Esophagus squamous epithelium (tissue), 5 donors: ENCODE measurements at places on chromosomes 5 and 9.

DNA sequence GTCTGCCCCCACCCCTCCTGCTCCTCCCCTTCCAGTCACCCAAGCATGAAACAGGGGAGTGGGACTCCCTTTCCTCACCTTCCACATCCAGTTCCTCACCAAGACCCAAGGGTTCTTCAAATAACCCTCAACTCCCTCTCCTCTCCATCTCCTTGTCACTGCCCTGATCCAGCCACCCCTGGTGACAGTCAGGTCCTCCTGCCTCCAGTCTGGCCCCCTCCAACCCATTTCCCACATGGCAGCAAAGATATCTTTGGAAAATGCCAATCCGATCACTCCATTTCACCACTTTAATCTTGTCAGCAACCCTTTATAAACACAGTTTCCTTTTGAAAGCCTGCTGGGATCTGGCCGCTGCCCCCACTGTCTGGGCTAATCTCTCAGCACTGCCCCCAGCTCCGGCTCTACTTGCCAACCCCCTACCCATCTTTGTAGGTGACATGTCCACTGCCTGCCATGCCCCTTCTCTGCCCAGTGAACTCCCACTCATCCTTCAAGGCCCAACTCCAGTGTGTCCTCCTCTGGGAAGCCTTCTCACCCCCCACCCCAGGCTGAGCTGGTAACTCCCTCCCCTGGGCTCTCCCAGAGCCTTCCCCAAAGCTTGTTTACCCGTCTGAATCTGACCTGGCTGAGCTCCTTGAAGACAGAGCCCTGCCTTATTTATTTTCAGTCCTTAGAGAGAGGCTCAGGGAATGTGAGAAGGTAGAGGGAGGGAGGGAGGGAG is 781 bp upstream of the MYOZ3 start:
- no peak for DNase-seq

DNA sequence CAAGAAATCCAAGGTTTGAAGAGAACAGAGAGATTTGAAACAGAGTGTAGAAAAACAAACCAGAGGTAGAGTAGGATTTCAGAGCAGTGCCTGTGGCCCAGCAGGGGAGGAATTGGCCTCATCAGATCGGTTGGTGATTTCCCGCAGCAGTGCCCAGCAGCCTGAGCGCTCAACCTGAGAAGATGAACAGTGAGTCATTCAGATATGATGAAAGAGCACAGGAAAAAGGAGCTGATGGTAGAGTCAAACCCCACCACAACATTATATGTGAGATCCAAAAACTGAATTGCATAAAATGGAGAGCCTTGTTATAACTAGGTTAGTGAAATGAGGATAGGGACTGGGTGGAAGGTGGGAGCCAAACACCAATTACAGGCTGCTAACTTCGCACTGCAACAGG is 248.9 kb downstream of the PIK3R1 start:
- no peak for DNase-seq

DNA sequence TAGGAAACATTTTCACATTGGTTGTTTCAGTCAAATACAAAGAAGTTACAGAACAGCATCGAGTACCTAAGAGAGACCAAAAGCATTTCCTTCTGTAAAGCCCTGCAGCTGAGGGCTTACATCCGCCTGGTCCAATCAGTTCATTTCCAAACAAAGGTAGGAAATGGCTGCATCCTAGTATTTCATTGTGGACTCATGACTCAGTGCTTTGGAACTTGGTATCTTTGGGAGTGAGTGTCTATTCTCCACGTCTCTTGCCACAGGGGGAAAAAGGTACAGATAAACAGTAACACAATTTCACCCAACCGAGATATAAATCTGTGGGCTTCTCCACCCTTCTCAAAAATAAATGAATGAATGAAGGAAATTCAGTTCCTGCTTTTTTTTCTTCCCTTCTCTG is 75.4 kb downstream of the NFIB start:
- no peak for DNase-seq

DNA sequence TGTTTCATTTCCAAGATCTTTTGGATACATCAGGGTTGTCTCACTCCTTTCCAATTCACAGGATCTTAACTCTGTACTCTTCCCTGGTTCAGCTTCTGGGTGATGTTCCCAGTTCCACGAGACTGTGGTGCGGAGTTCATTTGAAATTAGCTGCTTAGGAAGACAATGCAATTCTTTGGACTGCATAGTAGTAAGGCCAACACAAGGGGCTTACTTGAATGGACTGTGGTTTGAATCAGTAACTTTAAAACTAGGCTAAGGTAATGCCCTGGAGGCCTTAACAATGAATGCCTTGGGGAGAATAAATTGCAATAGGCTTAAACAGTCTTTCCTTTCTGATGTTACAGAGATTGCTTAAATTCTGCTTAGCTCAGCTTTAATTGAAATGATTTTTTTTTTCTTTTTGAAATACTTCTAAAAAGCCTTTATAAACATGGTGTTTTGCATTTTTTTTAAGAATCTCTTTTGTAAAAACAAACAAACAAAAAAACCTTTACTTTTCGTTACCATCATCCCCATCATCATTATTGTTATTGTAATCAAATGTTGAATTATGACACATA is 133.8 kb upstream of the MEF2C start:
- no peak for DNase-seq

GRCh38 chr5:123207081-123207537 is 118.1 kb downstream of the PRDM6 start:
- no peak for DNase-seq

DNA sequence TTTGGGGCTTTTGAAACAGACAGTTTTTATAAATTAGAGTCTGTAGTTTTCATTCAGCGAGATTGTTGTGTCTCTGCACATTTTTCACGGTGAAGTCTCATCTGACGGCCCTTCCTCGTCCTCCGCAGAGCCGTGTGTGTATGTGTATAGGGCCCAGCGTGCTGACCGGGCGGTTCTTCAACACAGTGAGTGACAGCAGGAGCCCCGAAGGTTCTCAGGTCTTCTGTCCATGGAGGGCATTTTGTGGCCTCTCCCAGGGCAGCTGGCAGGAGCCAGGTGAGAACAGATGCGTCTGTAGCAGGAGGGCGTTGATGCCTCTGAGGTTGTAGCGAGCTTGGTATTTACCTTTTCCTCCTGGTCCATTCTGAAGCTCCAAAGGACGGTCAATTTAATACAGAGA is 116.0 kb upstream of the LPCAT1 start:
- no peak for DNase-seq

GRCh38 chr9:131500377-131500776 is 2.3 kb upstream of the POMT1 start:
- DNase-seq = no peak

- DNase-seq = no peak
Measured at GRCh38 chr5:14608169-14608568, 26.6 kb downstream of the OTULINL start.

GRCh38 chr9:94779693-94780290 is 53.3 kb downstream of the AOPEP start:
- DNase-seq = no peak

- no peak for DNase-seq
Measured at GRCh38 chr9:82036086-82036485, 47.5 kb downstream of the SPATA31D1 start.

DNA sequence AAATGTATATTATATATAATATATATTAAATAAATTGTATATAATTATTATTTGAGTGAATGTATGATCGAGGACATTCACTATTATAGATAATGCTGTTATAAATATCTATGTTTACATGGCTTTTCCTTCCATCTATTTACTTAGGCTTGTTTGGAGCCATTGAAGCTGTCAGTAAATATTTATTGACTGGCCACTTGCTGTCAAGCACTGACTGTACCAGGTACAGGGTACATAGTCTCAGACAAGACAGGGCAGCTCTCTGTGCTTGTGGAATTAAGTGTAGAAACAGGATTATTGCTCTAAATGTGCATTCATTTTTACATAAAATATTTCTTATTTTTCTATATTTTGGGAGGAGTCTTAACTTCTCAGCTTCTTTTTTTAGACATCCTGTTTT is 16.4 kb downstream of the FAXDC2 start:
- DNase-seq = no peak

DNA sequence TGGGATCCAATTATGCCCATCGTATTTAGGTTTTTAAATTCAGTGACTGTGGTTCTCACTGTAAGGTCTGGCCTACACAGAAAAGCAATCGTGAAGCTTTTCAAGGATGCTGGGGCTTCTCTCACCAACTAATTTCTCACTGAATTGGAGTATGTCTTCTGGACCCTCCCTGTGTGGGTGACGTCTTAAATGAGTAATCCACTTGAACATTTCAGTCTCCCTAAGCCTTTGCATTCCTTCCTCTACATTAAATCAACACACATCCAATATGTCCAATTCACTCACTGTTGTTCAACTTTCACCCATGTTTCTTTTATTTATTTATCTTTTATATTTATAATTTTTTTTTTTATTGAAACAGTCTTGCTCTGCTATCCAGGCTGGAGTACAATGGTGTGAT is 12.5 kb upstream of the BTF3 start:
- no peak for DNase-seq

DNA sequence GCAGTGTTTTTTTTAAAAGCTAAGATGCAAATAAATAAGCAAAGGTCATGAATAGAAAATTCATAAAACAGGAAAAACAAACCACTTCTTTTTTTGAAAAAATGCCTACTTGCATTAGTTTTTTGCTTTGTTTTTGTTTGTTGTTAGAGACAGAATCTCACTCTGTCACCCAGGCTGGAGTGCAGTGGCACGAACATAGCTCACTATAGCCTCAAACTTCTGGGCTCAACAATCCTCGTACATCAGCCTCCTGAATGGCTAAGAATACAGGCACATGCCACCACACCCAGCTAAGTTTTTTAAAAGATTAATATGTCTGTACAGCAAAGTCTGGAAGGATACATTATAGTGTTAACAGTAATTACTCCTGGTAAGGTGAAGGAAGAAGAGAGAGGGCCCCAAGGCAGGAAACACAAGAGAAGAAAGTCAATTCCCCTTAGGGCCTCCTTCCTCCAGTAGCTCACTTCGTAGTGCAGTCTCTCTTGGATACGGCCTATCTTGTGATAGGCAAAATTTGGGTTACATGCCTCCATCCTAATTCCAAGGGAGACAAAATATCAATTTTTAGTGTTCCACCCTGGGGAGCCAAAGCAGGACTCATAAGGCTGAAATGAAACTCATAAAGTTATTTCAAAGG is 15.3 kb downstream of the FAM169A start:
- no peak for DNase-seq
